Activated naive CD4-positive, alpha-beta T cell treated with anti-CD3 and anti-CD28 coated beads, Interleukin-2, amount 10 ng/mL, durations not matched to agents 7 days and 5 days (primary cell): ENCODE measurements at places on chromosomes 3 and 15.

- no peak for DNase-seq
Measured at GRCh38 chr15:26191193-26191592, 328.1 kb upstream of the ATP10A start.

DNA sequence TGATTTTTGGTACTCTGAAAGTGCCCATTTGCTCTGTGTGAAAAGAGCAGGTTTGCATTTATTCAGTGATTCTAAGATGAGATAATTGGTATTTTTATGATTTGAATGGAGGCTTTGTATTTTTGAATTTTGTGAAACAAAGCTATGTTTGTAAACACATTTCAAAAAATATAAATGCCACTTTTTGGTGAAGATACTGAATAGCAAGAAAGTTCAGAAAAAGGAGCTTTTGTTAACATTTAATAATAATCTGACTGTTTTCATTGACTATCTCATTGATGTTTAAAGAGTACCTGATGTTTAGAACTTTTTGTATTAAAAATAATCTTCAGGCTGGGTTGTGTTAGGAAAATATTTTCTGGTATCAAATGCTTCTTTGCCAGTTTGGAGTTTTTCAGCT is 23.7 kb downstream of the TCF12 start:
- no peak for DNase-seq

GRCh38 chr3:189308608-189309007 is 136.8 kb downstream of the TPRG1 start:
- DNase-seq = no peak

DNA sequence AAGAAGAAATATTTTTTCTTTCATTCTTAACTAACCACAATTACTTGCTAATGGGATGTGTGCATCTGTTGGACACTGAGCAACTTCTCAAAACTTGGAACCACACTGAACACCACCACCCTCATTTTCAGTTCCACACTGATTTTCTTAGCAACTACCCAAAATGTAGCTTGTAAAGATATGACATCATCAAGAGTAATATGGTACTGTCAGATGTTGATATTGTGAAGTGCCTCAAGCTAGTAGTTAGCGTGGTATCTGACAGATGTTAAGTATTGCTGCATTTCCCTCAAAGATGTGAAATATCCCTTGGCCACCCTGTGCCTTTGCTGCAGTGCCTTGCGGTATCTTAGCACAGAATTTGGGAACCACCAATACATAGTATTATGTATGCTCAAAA is 9.3 kb downstream of the RFTN1 start:
- DNase-seq = no peak

DNA sequence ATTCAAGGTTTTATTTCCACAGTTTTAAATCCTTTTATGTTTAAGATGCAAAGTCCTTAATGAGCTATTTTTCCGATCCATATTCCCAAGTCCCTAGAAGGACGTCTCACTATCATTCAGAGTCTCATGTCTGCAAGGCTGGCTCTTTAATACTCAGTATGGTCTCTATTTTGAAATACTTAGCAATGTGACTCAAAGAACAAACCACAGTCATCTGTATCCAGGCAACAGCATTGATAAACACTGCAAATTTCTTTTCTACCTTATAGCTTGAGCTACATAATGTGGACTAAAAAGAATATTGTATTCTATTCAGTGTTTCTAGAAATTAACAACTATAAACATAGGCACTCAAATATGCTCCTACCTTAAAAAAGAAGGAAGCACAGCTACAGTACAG is 588.3 kb upstream of the NAALADL2 start:
- DNase-seq = no peak

GRCh38 chr3:51354731-51355615 is 30.1 kb upstream of the MANF start:
- no peak for DNase-seq

DNA sequence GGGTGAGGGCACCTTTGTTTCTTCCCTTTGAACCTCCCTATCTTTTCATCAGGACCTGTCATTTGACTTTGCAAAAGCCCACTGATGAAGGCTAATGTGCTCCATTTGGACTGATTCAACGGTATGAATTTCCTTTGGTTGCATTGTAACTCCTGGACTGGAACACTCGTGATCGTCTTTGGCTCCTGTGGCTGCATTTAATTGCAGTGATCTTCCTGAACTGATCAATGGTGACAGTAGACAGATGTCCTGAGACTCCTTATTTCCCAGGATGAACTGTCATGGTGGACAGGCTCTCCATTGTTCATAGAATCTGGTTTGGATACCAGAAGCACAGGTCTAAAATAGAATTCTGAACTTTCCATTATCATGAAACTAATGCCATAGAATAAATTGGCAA is 224.8 kb upstream of the GAP43 start:
- DNase-seq = no peak

DNA sequence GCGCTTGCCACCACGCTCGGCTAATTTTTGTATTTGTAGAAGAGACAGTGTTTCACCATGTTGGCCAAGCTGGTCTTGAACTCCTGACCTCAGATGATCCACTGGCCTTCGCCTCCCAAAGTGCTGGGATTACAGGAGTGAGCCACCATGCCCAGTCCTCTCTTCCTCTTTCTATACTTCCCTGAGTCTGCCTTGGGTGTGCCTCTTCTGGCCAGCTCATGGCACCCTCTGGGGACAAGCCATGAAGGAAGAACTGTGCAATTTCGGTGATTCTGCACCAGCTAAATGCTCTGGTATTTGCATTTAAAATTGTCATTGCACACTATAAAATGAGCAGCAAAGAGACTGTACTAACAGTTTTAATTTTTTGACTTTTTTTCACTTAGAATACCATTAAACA is 66.6 kb downstream of the IL20RB start:
- no peak for DNase-seq

DNA sequence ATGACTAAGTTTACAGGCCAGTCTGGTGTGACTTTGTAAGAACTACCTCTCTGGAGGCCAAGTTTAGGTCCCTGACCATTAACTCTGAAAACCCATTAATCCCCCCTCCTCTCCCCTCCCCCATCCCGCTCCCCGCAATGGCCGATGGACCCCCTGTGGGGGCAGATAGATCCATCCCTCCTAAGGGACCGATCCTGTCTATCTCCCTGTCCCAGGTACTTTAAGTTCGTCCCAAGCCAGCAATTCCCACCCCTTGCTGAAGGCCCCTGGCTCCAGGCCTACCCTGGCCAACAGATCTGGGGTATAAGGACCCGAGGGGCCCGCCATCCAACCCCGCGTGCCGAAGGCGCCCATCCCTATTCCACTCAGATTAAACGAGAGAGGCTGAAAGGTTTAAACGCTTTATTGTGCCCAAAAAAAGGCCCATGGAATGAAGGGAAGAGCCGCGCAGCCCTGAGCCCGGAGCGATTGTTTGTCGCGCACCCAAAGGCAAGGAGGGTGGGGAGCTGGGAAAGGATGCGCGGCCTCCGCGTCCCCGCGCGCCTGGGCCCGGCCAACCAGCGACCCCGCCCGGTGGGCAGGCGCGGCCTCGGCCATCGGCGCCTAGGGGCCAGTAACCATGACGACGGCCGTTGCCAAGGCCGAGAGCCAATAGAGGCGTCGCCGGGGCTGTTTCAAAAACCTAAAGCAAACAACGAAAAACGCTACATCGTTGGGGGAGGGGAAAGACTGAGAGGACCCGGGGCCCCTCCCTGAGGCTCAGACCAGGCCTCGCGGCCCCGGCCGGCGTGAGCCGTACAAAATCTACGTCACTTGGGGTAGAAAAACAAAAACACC is 35.9 kb downstream of the HMCES start:
- DNase-seq = peak; percentile 81

- no peak for DNase-seq
Measured at GRCh38 chr3:108035751-108036150, 55.1 kb downstream of the CD47 start.

DNA sequence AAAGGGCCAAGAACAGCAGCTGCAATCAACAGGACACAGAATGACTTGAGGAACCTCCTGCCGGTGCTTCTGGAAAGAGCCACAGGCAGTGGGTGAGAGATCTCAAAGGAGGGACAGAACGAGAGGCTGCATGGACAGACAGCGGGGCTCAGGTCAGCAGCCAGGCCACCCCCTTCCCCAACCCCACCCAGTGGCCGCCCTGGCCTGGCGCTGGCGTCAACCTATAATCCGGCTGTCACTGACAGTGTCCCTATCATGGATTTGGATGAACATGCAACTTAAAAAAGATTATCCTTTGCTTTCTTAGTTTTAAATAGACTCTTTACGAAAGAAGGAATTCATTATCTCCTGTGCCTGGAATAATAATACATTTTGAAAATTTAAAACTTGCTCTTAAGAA is 54.1 kb downstream of the TRPM1 start:
- no peak for DNase-seq

- DNase-seq = no peak
Measured at GRCh38 chr3:171465763-171466162, 5.6 kb upstream of the TNIK start.

- no peak for DNase-seq
Measured at GRCh38 chr3:174020156-174020555, 622.6 kb downstream of the NLGN1 start.

GRCh38 chr3:42447481-42447880 is 37.1 kb upstream of the LYZL4 start:
- DNase-seq = no peak

DNA sequence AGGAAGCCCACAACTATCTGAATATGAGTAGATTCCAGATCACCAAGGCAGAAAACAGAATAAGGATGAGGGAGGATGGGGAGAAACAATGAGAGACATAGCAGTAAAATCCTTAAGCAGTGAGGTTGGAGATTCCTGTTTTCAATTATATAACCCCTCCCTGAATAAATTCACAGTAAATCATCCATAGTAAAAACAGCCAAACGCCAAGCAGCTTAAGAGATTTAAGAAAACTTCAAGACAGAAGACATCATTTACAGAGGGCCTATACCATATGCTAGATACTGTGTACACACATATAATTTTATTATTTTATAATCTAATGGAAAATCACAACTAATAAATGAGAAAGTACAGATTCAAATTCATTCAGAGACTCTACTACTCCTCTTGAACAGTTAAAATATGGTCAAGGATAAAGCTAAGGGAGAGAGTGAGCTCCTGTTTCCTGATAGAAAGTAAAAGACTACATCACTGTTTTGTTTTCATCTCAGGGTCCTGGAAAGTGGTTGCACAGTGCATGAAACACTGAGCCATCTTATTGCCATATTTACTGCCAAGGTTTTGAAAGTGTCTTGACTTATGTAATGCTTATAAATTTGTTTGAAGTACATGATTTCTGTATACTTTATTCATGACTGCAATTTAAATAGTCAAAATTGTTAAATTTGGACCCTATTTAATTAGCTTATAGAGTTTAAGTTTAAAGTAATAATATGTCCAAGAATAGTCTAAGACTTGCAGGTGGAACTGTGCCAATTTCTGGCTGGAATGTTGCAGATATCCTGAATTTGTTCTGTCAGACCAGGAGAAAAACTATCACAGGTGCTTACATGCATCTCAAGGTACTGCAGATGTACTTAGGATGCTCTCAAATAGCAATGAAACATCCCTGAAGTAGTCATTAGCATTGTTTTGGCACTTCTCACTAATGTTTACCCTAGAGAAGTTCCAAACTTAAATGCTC is 141.4 kb downstream of the TBL1XR1 start:
- DNase-seq = no peak

DNA sequence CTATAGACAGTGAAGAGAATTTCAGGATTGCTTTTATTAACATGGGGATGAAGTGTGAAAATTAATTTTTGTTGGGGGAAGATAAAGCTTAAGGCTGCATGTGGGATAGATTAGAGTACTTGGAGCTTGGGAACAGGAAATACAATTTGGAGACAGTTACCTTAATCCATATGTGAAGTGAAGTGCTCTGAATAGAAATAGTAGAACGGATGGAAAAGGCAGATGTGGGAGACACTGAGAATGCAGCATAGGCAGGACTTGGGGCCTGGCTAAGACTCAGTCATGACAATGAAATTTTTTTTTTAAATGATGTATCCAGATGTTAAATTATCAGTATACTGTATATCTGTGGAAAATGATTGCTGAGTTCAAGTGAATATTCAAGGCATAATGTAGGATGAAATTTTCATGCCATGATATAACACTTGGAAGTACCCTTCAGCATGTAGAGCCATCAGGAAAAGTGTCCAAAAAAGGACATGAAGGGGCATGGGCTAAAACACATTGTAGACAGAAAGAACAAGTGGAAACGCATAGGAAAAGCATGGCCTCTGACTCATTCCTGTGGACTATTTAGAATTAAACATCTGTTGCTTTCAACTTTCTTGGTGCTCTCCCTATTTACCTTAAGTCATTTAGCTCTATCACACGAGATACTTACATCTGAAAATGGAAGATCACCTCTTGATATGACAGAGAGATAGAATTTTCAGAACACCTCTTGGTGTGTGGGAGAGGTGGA is 134.8 kb downstream of the RBMS3 start:
- no peak for DNase-seq

DNA sequence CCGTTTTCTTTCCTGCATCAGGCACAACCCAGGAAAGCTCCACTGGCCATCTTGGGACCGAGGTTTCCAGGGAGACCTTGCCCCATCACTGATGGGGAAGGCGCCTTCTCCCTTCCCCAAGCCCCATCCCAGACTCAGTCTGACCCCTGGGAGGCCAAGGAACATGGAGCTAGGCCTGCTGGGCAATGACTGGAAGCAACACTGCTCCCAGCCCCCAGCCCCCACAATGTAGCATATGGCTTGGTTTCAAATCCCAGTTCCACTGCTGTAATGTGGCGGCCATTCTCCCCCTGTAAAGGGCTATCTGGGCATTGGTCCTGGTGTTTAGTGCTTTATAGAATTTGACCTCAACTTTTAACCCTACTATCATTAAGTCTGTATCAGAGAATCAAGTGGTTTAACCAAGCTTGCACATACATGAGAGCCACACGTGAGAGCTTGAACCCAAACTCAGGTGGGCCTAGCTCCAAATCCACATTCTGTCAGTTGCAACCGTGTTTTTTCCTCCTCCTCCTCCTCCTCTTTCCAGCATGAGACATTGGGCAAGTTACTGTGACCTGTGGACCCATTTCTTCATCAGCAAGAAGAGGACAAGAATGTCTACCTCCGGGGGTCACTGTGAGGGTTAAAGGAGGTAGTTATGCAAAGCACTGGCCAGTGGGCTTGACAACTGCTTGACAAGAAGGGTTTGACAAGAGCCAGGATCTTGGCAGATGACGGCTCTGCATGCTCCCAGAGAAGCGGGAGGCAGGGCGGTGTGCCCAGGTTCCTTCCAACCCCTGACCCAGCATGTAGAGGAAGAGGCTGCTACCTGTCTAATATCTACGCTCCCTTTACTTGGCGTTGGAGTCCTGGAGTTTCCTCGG is 37.4 kb downstream of the KLHL25 start:
- DNase-seq = no peak

DNA sequence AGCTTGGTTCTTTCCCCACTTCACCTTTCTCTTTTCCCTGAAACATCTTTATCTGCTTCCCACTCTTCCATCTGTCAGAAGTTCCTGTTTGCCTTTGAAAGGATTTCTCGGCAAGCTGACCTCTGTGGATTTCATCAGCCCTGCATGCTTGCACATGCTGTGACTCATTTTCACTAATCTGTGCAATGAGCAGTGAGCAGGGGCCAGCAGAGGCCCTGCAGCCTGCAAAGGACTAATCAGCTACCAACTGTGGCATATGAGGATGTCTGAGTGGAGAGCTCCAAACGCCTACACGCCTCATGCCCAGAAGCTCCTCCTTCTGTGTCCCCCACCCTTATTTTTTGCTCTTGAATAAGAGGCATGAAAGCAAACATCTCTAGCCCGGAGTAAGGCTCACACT is 333.0 kb upstream of the SEMA6D start:
- DNase-seq = no peak
